GM10248 (cell line): ENCODE measurements at places on chromosomes 11 and 22.
A peak's percentile ranks its signal among the peaks of the same experiment; 100 is the strongest.

GRCh38 chr11:99279266-99279665 lies 258.5 kb downstream of the CNTN5 start:
- no peak for DNase-seq

- no peak for DNase-seq
Observed at GRCh38 chr22:38104084-38104483, 6.4 kb downstream of the BAIAP2L2 start.

DNA sequence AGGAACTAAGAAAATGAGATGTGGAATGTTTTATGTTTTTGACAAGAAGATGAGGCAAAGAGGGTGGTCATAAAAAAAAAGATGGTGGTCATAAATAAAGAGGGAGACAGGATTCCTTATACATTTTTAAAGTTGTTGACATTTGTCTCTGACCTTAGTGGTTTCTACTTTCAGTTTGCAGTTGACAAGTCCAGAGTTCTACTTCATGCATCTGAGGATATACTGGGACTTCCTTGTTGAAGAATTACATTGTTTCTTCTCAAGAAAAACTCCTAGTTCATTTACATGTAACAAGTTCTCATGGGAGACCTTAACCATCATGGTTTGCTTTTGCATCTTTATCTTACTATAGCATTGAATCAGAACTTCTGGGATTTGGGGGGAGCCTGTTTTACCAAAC lies 1.2 kb downstream of the OR6X1 start:
- DNase-seq, result no peak

DNA sequence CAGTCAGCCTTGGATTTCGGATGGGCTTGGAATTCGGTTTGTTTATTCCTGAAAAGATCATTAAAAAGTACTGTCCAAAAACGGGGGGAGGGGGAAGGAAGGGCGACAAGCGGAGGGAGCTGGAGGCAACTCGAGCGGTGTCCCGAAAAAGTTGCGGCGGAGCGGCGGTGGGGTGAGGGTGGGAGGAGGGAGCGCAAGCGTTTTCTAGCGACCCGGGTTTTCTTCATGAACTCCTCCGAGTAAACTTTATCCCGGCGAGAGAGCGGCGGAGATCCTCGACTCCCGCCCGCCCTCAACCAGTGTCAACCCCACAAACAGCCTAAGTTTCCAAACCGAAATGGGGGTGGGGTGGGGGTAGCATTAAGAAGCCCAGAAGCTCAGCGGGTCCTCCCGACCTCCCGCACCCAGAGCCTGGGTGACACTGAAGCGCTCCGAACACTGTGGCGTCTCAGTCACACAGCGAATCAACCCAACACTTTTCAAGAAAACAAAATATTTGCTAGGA lies 133.0 kb upstream of the C11orf58 start:
- DNase-seq, result peak; percentile 10

DNA sequence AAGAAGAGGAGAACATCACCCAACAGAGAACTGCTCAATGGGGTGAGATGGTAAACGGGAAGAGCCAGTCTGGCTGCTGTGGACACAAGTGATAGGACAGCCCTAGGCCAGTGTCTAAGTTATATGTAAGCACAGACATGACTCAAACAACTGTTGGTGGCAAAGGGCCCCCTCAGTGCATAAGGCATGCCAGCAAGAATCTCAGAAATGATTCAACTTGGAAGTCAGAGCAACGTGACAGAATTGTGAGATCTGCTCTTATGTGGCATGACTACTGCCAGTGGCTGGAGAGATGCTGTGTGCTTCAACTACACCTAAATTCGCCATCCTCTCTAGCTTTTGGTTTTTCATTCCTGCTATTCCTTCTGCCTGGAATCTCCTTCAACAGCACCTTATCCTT lies 7.4 kb downstream of the SLN start:
- no peak for DNase-seq

GRCh38 chr11:120318906-120319305 lies 6.2 kb upstream of the TLCD5 start:
- no peak for DNase-seq

DNA sequence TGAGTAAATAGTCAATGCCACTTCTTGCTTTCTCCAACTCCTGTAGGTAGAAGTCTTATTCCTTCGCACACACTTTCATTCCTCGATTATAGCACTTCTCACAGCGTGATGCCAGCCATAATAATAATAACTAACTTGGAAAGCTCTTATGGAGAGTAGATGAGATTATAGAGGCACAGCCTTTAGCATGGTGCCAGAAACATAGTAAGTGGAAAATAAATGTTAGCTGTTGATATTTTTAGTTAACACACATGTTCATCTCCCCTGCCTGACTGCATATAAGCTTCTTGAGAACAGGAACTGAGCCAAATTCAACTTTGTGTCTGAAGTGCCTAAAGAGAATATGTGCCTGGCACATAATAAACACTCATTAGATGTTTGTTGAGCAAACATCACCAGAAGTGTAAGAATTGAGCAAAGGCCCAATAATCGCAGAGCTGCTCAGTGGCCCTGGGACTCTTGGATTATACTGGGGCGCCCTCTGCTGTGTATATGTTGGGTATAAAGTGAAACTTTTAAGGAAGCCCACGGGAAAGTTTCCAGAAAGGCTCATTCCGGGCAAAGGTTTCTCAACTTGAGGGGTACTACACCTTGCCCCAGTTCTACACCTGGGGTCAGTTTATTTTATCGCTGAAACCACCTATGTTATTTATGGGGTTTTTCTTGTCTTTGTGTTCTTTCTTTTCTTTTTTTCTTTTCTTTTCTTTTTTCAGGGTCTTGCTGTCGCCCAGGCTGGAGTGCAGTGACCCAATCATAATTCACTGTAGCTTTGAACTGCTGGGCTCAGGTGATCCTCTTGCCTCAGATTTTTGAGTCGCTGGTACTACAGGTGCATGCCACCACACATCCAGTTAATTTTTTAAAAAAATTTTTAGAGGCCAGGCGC lies 22.3 kb downstream of the SLN start:
- DNase-seq, result peak; percentile 55

GRCh38 chr11:134939905-134940304 lies 527.9 kb upstream of the B3GAT1 start:
- no peak for DNase-seq

DNA sequence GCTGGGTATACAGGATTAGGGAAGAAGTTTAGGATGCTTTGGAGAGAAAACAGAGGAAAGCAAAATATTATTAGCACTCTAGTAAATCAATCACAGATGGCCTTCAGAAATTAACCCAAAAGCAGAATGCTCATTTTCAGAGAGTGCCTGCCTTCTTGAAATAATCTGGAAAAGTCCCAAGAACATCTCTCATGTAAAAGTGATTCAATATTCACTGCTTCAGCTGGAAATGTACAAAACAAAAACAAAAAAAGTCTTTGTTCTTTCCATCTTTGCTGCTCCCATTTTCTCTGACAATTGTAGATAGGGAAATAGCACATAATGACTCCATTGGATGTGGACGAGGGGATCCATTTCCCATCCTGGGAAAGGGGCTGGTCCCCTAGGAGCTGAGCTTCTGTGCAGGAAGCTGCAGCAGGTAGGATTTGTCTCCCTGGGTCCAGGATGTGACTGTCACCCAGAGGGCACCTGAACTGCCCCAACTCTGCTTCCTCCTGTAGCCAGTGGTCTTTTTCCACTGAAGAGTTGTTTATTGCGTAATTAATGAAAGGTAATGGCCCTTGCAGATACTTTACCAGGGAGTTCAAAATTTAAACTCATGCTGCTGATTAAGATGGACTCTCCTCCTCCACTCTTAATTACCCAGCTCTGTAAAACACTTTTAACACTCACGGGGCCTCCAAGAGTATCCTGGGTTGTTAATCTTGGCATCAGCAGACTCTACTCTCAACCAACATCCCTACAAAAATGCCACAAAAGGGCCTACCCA lies 57.9 kb downstream of the SC5D start:
- DNase-seq, result no peak

DNA sequence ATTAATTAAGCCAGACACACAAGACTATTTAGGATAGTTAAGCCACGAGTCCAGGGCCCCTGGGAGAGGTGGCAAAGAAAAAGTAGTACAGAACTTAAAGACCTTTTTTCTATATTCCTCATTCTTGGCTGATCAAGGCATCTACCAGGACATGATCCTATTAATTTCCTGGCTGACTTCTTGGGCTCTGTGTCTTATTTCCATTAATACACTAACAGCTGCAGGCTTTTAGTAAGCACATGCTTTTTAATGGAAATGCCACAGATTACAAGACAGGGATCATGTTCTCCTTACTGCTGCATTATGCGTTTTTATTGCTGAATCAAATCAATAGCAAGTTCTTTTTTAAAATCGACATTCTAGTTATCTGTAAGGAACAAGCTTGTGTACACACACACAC lies 35.2 kb downstream of the BTG4 start:
- no peak for DNase-seq

- no peak for DNase-seq
Observed at GRCh38 chr11:100442017-100442416, 245.1 kb upstream of the ARHGAP42 start.

- no peak for DNase-seq
Observed at GRCh38 chr11:13101644-13102512, 92.8 kb downstream of the RASSF10 start.

DNA sequence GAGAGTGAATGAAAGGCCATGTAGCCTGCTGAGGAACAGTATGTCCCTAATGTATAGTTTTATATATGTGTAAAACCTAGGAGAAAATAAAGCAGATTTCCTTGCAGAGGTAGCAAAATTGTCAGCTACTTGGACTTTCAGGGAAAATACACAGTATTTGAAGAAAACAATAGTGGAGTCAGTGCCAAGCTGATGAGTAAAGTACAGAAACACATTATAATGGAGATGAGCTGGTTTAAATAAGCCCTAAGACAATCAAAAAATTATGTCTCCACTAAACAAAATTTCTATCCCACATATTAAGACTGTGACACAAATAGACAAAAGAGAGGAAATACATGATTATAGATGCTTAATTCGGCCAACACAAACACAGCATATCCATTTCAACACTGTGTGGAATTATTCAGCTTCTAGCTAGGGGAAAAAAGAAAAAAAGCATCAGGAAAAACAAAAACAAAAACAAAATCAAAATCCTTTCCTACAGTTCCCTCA lies 75.9 kb downstream of the MAML2 start:
- no peak for DNase-seq

- no peak for DNase-seq
Observed at GRCh38 chr11:122729139-122729538, 73.6 kb downstream of the UBASH3B start.

GRCh38 chr22:30333707-30334087 lies 7.0 kb upstream of the TBC1D10A start:
- DNase-seq, result no peak

DNA sequence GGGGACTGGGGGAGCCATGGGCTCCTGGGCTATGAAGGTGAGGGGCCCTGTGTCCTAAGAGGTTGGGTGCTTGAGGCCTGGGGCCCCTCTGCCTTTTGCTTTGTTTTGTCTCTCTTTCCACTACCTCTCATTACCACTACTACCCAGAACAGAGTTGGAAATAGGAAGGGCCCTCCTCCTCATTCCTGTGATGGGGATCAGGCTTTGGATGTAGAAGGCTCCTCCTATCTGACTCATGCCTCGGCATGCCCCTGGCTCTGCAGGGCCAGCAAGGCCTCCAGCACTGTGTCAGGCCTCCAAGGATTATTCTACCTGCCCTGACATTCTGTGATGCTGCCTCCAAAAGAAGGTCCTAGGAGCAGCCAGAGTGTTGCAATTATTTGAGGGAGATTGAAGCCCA lies 766 bp downstream of the IZUMO1R start:
- no peak for DNase-seq

GRCh38 chr11:19352771-19353160 lies 112.0 kb upstream of the E2F8 start:
- DNase-seq, result no peak

DNA sequence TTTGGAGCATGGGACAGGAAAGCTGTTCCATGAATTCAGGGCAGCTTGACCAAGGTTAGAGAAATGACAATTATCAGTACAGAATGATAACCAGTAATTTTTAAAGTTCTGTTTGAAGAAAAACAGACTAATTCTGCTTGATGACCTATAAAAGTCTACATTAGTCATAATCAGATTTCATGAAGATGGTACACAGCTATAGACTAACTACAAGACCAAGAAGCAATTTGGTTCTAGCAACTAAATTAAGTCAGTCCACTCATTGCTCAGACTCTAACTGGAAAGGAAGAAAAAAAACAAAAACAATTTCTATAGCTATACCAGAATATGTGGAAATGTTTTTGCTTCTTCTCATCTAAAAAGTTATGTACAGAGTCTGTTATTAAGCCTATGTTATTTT lies 24.9 kb downstream of the MRTFA start:
- no peak for DNase-seq

DNA sequence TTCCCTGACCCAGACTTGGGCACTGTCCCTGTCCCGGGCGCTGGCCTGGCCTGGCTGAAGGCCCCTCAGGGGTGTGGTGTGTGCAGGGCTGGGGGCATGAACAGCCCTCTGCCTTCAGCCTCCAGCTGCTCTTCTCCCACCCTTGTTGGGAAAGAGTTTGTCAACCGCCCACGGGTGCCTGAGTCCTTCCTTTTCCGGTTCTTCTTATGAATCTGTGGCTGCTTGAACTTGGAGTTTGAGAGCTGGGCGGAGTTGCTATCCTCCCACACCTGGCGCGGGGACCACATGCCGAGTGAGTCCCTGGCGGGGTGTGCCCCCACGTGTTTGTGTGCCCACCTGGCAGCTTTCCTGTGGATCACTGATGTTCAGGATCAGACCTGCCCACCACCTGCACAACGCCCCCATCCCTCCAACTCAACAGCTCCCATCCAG lies 13.4 kb downstream of the NFAM1 start:
- DNase-seq, result no peak

DNA sequence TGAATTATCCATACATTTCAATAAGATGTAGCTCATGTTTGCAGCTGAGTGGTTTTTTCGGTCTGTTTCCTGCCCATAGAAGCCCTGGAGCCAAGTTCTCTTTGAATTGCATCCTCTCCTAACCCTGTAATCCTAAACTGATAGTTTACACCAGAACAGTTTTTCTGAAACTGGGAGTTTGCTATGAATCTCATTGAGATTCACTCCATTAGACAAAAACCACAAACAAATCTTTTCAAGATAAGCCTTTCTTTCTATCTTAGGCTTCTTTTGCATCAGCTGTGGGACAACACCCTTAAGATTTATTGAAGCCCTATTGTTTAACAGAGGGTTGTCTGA lies 324.8 kb downstream of the DYNC2H1 start:
- DNase-seq, result no peak

GRCh38 chr11:37322333-37323194 lies 724.5 kb upstream of the RAG2 start:
- no peak for DNase-seq

DNA sequence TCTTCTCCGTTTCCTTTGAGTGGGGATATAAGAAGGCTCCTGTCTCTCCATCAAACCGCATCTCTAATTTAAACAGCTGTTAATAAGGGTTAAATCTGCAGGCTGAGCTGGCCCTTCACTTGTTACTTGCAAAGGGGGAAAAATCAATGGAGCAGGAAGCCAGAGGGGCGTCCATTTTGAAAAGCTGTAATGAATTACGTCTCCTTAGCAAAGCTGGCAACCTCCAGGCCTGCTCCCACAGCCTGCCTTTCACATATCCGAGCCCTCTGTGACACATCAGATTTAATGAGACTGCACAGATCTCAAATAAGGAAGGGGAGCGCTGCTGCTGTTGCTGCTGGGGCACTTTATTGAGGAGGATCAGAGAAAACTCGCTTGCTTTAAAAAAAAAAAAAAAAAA lies 320.8 kb downstream of the BLID start:
- DNase-seq, result no peak

GRCh38 chr11:59423835-59424234 lies 2.4 kb downstream of the OR5A2 start:
- DNase-seq, result no peak

GRCh38 chr11:71245601-71246391 lies 6.6 kb downstream of the SHANK2 start:
- DNase-seq, result no peak
